ENCODE measurements at places on chromosomes 13 and 19.

DNA sequence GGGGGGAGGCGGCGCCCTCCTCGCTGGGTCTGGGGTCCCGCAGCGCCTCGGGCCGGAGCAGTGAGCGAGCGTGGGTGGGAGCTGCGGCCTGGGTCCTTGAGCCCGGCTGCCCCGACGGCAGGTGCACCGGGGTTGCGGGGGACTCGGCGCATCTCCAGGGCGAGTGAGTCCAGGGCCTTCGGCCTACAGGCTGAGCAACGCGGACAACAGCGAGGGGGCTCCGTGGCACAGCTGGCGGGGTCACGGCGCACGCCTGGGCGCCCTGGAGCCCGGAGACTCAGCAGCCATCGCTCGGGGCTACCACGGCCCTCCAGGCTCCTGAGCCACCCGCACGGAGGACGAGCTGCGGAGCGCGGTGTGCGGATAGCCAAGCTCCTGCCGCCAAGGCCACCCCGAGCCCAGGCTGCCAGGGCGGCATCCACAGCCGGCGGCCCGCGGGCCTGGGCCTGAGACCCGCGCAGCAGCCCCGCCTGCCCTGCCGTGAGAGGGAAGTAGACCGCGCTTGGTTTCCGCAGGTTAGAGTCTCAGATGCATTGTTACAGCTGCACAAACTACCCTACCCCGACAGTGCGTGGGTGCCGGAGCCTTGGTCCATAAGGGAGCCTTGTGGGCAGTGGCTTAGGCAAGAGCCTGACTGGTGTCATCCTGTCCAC is 253.9 kb upstream of the SGCG start:
- no peak for DNase-seq

DNA sequence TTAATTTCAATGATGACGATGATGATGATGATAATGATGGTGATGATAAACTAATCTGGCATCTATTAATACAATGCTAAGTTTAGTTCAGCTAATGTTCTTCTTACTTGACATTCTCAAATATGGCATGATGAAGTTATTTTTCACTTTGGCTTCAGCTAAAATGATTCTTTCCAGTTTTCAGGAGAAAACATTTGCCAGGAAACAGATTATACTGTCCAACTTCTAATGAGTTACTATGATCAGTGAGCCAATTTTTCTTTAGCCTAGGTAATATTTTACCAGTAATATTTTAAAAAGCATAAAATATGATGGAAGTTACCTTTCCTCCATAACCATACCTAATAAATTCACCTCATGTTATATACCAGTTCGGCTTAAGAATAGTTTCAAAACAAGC is 245.7 kb upstream of the CSNK1A1L start:
- no peak for DNase-seq

- no peak for DNase-seq
These were observed 2.6 kb downstream of the NR1H2 start for GRCh38 chr19:50378863-50379236.

DNA sequence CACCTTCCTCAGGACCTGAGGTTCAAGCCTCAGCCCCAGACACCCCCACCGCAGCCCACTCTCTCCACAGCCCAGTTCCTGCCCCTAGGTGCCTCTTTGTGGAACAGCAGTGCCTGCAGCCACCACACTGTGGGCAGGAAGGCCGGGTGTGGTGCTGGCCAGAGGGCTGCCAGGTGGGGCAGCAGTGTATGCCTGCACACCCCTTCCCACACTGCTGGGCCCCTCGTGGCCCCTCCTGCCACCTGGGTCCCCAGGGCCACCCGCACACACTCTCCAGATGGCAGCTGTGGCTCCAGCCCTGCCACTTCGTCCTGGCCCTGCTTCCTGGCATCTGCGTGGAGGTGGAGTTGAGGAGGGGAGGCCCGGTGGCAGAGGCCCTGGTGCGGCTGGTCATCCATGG is 35.1 kb downstream of the HPN start:
- no peak for DNase-seq

DNA sequence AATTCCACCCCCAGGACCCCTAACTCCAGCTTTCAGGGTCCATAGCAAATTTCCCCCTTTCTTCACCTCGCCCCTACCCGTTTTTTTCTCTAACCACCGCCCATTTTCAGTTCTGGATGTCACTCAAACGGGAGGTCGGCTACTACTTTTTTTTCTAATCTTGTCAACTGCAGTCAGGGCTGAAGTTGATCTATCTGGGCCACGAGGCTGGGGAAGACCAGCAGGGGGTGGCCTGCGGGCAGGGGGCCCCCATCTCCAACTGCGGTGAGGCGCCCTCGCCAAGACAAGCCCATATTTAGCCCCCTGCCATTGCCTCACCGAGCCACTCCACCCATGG is 748 bp downstream of the LHFPL6 start:
- DNase-seq = no peak

- DNase-seq = no peak
These were observed 119.3 kb downstream of the COL4A1 start for GRCh38 chr13:110187641-110188161.

DNA sequence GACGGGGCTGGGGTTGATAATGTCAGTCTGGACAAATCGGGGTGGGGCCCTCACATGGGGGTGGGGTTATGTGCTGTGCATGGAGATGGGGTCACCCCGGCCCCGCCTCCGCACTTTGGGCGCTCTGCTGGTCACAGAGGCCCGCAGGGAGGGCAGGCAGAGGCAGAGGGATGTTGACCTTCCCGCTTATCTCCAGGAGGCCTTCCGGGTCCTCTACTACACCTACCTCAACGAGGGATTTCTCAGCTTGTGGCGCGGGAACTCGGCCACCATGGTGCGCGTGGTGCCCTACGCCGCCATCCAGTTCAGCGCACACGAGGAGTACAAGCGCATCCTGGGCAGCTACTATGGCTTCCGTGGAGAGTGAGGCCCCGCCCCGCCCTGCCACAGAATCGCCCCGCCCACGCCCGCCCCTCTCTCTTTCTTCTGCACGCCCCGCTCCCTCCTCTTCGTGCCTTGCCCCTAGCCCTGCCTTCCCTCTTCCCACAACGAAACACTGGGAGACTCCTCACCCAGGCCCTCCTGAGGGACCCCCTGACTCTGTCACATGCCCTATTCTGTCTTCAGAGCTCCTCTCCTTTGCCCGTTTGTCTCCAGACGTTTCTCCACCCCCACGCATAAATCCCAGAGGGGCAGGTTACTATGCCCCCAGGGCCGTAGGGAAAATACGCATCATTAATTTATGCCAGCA is 32.8 kb downstream of the TMEM161A start:
- no peak for DNase-seq

GRCh38 chr19:50269653-50270052 is 59.5 kb downstream of the KCNC3 start:
- DNase-seq = no peak

DNA sequence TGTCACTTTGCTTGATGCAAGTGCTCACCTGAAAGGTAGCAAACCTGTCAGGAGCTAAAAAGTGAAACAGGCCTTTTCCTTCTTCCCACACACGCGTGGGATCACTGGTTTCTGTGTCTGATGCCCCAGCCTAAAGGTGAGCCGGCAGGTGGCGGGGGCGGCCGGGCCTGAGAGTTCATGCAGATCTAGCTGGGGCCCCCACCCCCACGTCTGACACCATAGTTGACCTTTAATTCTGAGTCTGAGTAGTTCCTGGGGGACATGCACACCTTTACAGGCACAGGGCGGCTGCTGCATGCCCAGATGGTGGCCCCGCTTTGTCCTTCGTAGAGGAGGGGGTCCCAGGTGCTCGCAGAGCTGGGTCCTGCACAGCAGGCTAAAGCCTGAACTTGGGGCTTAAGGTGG is 345.3 kb downstream of the TEX29 start:
- no peak for DNase-seq

All from activated T-cell treated with anti-CD3 and anti-CD28 coated beads for 1 hour (primary cell).